AG08396 (cell line): ENCODE measurements at places on chromosomes 7 and 10.

- no peak for DNase-seq
Observed at GRCh38 chr10:96764425-96765060, 44.2 kb upstream of the PIK3AP1 start.

- peak; percentile 75 for DNase-seq
Observed at GRCh38 chr7:71633551-71634008, 501.6 kb downstream of the GALNT17 start.

- no peak for DNase-seq
Observed at GRCh38 chr7:27601217-27601616, 61.5 kb downstream of the HIBADH start.

DNA sequence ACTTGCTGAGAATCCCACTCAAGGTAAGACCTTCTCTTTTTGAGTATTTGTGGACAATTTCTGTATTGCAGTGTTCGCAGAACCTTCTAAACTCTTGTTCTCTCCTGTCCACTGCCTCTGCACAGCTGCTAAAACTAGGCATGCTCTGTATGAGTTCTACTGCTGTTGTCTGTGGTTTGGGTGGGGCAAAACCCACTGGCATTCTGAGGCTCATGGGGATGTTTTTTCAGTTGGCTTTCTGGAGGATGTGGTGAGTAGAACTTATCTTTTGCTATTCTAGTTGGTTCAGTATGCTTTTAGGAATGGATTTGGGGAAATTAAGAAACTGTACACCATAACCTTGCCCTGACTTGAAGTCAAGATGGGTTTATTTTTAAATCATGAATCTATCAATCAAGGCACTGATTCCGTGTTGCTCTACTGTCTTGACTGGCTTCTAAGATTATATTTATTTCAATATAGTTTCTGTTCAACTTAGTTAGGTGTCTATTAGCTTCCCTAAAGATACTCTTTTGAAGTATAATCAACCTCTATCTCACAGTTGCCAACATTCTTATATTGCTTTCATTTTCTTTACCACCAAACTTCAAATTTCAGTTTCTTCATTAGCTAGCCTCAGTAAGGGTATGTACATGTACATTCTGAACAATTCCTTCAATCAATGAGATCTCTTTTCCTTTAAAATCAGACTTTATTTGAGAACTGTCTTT is 25.0 kb upstream of the C1GALT1 start:
- peak; percentile 68 for DNase-seq

GRCh38 chr7:148815612-148816011 is 68.5 kb downstream of the EZH2 start:
- no peak for DNase-seq

DNA sequence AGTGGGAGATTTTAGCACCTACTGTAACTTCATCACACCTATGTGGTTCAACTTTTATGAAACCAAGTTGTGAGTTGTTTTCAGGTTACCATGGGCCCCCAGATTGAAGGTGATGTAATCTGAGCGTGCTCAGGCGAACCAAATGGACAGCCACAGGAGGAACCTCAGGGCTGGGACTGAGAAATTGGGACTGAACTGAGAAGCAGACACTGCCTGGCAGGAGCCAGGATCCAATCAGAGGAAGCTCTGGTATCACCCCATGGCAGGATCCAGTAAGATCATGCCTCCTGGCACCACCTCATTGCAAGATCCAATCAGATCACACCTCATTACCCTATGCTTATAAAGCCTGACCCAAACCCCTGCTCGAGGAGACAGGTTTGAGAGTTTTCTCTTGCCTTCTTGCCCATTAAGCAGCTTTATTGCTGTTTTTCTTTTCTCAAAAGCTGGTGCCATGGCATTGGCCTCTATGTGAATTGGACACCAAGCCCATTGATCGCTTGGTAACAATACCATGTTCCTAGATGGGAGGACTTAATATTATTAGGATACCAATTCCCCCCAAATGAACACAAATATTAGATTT is 43.2 kb upstream of the GDF10 start:
- DNase-seq: no peak

- no peak for DNase-seq
Observed at GRCh38 chr7:1117321-1117928, 29.5 kb downstream of the GPER1 start.

- DNase-seq: no peak
Observed at GRCh38 chr10:131250454-131251145, 60.9 kb downstream of the TCERG1L start.

GRCh38 chr10:22770270-22770669 is 55.9 kb upstream of the PIP4K2A start:
- no peak for DNase-seq

- no peak for DNase-seq
Observed at GRCh38 chr10:86392723-86393094, 26.1 kb upstream of the GRID1 start.

DNA sequence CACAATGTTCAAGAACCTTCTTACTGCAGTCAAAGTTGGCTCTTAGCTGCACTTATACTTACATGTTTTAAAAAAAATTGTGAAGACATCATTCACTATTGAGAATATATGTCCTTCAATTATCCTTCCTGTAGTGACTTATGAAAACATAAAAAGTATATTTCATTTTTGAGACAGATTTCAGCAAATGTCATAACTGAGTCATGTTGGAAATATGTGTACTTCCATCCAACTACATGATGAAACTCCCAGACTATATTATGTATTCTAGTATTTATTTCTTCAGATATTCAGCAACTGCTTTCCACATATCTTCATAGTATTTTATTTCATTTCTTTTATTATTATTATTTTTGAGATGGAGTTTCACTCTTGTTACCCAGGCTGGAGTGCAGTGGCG is 160.2 kb downstream of the ARHGAP12 start:
- DNase-seq: no peak

- no peak for DNase-seq
Observed at GRCh38 chr7:138297526-138297925, 162.5 kb upstream of the TRIM24 start.

DNA sequence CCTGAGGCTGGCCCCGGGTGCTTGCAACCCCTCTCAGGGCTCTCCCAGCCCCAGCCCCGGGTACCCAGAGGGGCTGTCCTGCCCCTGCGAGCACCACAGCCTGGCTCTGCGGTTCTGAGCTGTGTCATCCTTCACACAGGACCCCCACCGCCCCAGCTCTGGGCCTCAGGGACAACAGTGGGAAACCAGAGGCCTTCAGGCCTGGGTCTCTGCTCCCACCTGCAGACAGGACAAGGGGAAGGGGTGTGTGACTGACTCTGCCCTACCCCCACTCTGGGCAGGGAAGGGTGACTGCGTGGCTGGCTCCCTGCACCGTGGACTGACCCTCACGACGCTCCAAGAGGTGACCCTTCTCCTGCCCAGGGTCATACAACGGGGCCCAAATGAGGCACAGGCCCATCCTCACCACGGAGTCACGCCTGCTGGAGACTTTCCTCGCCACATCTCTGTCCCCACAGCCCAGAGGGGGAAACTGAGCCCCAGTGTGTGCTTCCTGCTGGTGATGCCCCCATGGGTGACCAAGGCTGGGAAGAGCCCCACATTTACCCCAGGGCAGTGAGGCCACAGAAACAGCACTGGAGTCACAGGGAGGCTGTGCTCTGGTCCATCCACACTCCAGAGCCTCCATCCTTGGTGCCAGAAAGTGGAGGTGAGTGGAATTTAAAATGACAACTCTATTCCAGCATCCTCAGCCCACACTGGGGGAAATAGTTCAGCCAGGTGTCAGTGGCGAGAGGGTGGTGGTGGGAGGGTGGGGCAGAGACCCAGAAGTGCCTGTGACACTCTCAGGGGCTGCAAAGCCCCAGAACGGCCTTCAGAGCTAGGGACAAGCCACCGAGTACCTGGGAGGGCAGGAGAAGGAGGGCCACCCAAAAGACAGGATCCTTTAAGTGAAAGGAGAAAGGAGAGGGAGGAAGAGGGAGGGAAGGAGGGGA is 13.6 kb downstream of the CAMK2B start:
- peak; percentile 2 for DNase-seq

DNA sequence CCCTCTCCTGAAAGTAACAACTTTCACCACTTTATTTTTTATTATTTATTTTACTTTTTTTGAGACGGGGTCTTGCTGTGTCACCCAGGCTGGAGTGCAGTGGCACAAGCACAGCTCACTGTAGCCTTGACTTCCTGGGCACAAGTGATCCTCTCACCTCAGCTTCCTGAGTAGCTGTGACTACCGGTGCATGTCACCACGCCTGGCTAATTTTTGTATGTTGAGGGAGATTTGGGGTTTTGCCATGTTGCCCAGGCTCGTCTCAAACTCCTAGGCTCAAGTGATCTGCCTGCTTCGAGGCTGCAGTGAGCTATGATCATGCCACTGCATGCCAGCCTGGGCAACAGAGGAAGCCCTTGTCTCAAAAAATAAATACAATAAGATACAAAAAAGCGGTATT is 14.9 kb upstream of the SLIT1 start:
- DNase-seq: no peak
